NCI-H774 (cell line): ENCODE measurements at places on chromosomes 13 and 19.

GRCh38 chr19:11554160-11554559 is 4.9 kb downstream of the ELOF1 start:
- no peak for DNase-seq

- no peak for DNase-seq
Measured at GRCh38 chr13:44158881-44159632, 214.6 kb upstream of the SERP2 start.

- no peak for DNase-seq
Measured at GRCh38 chr13:87207280-87208003, 463.7 kb upstream of the SLITRK5 start.

DNA sequence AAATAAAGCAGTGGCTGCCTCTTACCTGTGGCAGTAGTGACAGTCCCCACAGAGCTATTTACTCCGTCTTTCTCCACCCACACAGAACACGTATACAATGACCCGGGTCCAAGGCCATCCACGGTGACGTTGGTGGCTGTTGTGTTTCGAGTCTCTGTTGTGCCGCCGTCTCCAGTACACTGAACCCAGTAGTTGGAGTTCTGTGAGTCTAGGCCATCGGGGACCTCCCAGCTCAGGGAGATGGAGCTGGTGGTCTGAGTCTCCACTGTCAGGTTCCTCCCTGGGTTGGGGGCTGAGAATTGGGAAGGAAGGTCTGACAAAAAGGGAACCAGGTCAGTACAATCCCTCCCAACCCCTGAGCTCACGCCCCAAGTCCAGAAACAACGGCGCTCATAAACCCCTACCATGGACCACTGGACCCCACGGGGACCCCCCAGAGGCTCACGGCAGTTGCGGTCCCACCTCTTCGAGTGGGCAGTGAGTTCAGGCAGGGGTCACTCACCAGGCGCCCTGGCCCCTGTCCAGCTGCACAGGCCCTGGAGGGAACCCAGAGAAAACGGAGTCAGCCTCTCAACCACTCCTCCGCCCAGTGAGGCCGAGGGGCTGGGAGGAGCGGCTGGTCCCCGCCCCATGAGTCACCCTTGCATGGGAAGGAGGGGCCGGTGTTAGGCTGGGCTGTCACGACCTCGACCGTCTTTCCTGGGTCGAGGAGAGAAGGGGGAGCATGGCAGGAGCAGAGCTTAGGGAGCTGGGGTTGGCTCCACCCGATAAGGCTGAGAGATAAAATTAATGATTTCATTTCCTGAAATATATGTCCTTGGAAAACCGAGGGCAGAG is 2.4 kb downstream of the PTPRH start:
- peak; percentile 67 for DNase-seq

- DNase-seq = peak; percentile 34
Measured at GRCh38 chr13:45781553-45782326, 69.8 kb downstream of the SIAH3 start.

DNA sequence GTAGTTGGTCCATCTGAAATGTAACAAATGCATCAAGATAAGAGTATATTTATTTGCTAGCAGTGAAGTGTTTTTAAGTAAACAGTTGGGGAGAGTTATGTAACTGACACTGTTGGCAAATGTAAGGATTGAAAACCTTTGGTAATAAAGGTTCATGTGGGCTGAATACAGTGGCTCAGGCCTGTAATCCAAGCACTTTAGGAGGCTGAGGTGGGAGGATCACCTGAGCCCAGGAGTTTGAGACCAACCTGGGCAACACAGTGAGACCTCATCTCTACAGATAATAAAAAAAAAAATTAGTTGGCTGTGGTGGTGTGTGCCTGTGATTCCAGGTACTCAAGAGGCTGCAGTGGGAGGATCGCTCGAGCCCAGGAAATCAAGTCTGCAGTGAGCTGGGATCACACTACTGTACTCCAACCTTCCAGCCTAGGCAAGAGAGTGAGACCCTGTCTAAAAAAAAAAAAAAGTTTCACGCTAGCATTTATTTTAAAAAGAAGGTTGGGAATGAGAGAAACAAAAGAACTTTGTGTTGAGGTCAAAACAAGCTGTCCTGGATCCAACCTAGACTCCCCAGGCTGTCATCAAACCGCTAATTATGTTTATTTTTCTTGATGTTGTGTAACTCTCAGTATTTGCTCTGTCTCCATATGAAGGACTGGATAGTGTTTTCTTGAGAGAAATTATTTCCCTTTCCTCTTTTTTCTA is 20.7 kb downstream of the SETDB2 start:
- DNase-seq = no peak

DNA sequence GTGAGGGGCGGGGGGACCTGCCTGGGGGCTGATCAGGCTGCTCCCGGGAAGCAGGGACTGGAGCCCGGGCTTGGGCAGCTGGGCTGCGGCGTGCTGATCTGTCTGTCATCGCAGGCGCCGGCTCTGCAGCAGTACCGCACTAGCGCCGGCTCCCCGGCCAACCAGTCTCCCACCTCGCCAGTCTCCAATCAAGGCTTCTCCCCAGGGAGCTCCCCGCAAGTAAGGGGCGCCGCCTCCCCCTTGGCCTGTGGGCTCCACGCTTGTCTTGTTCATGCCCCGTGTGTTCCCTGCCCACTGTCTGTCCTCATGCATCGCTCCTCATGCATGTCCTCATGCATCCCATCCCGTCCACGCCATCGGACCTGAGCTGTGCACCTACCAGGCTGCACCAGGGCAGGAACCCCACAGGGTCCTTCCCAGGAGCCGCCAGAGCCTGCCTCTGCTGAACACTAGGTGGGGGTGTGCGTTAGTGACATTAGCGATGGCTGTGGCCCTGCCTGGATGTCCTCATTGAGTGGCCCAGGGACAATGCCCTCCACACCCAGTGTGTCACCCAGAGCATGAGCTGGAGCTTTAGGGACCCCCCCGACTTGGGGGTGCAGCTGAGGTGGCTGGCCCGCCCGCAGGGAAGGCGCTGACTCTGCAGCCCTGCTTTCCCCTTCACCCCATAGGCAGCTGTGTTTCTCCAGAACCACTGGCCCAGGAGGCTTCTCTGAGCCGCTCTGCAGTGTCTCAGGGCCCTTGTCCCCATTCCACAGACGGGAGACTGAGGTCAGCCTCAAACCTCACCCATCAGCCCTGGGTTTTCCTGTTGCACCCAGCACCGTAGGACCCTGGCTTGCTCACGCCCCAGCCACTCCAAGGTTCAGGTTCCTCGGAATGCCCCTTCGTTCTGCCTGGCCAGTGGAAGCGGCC is 19.5 kb downstream of the COMP start:
- no peak for DNase-seq

- DNase-seq = peak; percentile 86
Measured at GRCh38 chr13:44435142-44435918, 61.7 kb downstream of the SERP2 start.

GRCh38 chr13:45178349-45179162 is 22.3 kb downstream of the KCTD4 start:
- DNase-seq = no peak

DNA sequence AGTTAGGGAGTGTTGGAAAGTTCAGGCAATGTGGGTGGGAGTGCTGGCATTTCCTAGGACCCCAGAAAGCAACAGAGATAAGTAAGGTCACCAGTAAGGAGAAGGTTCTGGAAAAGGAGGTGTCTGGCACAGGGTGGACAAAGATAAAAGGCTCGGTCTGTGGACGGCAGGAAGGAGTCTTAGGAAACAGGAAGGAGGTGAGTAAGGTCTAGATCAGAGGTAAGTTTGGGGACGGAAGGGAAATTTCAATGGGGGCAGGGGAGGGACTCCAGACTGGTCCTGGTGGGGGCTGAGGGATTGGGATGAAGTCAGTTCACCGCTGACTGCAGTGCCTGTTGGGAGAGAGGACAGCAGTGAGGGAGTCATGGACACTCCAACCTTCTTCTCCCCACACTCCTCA is 7.8 kb upstream of the OPA3 start:
- DNase-seq = no peak

GRCh38 chr13:48158290-48158689 is 63.4 kb upstream of the MED4 start:
- no peak for DNase-seq

- DNase-seq = no peak
Measured at GRCh38 chr13:112252804-112253590, 123.2 kb upstream of the SPACA7 start.

- no peak for DNase-seq
Measured at GRCh38 chr19:7654401-7654800, 14.4 kb upstream of the RETN start.

DNA sequence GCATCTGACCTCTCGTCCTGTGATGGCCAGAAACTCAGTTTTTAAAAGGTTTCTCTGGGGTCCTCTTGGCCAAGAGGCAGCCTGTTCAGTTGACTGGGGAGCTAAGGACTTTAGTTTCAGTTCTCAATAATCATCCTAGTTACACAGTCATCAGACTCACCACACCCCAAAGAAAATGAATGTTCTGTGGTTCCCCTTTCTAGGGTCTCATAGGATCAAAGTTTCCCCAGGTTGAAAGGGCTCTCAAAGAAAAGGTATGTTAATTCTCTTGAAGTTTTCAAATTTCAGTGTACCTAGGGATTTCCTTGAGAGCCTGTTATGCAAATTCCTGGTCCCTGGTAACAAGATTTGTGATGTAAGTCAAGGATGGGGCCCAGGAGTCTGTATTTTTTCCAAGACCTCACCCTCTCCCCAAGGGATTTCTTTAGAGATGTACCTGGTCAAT is 94.9 kb downstream of the FAM216B start:
- no peak for DNase-seq

GRCh38 chr13:27339299-27339698 is 68.7 kb downstream of the RASL11A start:
- DNase-seq = no peak

GRCh38 chr13:41645331-41645730 is 188.0 kb downstream of the RGCC start:
- DNase-seq = no peak

DNA sequence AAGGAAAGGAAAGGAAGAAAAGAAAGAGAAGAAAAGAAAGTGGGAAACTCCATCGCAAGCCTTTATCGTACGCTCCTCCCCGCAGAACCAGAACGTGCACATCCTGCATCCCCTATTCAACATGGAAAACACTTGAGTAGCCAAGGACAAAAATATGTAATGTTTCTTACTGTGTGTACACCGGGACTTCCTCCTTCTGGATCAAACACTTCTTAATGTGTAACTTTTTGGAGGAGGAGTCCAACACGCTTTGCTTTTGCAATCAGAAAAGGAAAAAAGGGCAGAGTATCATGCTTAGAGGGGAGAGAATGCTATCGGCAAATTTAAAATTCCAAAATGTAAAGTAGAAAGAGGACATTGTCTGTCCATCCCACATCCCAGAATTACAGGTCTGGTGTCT is 7.8 kb upstream of the SHFL start:
- no peak for DNase-seq

- DNase-seq = no peak
Measured at GRCh38 chr13:31638577-31638976, 100.7 kb upstream of the RXFP2 start.

DNA sequence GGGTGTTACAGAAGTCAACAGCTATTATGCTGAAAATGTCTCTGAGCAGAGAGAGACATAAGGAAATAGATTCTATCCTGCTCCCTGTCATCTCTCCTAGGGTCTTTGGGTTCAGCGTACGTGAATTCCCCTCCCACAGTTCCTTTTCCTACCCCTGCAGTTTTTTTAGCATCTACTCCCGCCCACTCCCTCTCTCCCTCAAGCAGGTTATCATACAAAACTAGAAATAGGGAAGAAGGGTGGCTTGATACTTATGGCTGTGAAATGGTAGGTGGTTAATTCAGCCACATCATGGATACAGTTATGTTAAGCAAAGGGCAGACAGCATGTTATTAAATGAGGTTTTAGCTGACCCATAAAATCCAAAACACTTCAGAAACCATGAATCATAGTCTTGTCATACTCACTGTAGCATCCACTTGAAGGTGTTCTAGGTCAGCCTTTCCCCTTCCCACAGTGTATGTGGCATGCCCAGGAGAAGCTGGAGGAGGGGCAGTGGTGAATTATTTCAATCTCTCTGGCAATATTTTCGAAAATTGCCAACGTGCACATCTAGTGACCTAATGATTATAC is 236.8 kb upstream of the SERP2 start:
- DNase-seq = no peak

- no peak for DNase-seq
Measured at GRCh38 chr19:39641773-39642172, 13.9 kb upstream of the LGALS16 start.

GRCh38 chr19:39401549-39402345 is 4.9 kb upstream of the ZFP36 start:
- DNase-seq = no peak

DNA sequence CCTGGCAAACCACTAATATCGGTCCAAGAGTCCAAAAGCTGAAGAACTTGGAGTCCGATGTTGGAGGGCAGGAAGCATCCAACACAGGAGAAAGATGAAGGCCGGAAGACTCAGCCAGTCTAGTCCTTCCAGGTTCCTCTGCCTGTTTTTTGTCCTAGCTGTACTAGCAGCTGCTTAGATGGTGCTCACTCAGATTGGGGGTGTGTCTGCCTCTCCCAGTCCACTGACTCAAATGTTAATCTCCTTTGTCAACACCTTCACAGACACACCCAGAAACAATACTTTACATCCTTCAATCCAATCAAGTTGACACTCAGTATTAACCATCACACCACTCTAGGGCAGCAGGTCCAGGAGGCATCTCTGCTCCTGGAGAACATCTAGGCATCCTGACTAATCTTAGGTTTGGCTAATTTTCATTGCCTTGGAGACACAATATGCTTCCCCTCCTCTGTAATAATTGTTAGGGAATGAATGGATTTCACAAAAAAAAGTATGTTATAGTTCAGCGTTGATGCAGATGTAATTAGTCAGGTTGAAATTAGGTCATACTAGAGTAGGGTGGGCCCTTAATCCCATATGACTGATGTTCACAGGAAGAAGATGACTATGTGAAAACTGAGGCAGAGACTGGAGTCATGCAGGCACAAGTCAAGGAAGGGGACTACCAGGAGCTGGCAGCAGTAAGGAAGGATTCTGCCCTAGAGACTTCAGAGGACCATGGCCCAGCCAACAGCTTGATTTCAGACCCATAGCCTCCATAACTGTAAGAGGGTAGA is 183.4 kb downstream of the RBM26 start:
- no peak for DNase-seq
